Right renal pelvis (tissue), 4 donors: ENCODE measurements at places on chromosomes 5 and 9. TPM values are rescaled to one million over a fixed set of nuclear protein-coding genes. Genes with fewer than 3 reads are reported as not detected.

DNA sequence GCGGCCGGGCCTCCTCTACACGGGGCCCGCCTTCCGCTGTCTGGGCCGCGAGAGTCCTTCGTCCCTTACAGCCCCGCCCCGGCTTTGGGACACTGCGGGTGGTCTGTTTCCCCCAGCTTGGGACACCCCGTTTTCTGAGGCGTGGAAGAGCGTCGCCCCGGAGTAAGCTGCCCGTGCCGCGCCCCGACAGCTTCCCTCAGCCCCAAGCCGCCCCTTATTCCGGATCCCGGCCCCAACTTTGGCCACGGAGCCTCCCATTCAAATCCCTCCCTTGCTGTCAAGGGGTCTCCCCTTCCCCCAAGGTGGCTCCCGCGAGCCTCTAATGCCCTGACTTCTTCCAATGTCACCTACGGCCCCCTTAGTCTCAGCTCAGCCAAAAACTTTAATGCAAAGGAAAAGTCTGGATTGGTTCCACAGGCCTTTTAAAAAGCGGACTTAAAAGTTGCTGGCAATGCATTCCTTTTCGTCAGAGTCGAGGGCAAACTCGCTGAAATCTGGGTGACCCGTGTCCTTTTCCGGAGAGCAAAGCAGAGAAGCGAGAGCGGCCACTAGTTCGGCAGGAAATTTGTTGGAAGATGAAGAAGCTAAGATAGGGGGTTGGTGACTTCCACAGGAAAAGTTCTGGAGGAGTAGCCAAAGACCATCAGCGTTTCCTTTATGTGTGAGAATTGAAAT is 19.8 kb downstream of the EXOSC2 start:
- no peak for DNase-seq

Gene FAM221B
- polyA plus RNA-seq: not detected

- DNase-seq: no peak
Observed at GRCh38 chr5:81794226-81794625, 43.3 kb upstream of the SSBP2 start.

GRCh38 chr5:75236322-75237316 is at the start of gene ANKRD31:
Gene ANKRD31 (minus strand): TSS chr5:75236878. CDS start chr5:75236686, 192 bp downstream.
- peak; percentile 81 for DNase-seq

GRCh38 chr5:91341154-91341553 is 42.0 kb downstream of the ARRDC3 start:
- no peak for DNase-seq

Gene PCDHGA11
- polyA plus RNA-seq: 5.5 TPM

DNA sequence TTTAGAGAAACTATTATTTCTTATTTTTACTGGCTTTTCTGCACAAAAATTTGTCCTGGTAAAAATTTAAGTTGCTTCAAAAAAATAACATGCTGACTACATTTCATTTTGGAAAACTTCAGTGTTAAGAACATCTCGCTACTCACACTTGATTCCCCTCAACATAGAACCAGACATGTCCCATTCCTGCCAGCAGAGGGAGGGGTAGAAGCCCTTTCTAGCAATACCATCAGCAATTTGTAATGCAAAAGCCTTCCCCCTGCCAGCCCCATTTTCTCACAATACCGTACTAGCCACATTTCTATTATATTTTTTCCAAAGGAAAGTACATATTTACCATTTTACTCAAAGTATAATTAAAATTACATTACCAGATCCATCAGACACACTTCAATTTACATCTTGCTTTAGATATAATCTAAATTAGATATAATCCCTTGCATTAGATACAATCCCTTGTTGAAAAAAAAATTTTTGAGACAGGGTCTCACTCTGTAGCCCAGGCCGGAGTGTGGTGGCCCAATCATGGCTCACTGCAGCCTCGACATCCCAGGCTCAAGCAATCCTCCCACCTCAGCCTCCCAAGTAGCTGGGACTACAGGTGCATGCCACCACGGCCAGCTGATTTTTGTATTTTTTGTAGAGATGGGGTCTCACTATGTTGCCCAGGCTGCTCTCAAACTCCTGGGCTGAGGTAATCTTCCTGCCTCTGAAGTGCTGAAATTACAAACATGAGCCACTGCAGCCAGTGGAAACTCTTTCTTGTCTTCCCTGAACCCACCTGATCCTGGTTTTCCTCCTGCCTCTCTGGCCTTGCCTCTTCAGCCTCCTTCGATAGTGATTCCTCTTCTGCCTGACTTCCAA is 39.6 kb upstream of the IDNK start:
- peak; percentile 38 for DNase-seq

Gene PPP3R2
- polyA plus RNA-seq: not detected

DNA sequence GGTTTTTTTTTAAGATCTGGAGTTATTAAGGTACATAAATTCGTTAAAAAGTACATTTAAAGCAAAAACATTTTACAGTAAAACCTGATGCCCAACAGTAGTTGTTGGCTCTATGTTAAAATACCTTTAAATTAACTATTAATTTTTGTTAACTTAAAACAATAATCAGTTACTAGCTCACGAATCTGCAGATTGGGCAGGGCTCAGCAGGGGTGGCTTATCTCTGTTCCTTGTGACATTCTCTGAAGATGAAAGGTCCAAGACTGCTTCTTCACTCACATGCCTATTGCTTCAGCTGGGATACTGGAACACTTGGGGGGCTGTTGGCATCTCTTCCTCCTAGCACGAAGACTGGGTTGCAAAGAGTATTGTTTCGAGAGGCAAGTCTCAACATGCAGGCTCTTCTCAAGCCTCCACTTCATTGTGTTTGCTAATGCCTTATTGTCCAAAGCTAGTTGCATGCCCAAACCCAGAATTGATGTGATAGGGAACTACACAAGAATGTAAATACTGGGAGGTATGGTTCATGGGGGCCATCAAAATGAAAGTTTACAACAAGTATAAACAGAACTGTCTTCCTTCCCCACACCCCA is 46.6 kb downstream of the MAP3K1 start:
- no peak for DNase-seq

- no peak for DNase-seq
Observed at GRCh38 chr5:10630126-10630525, 66.3 kb downstream of the ANKRD33B start.

Gene PIP5KL1
- polyA plus RNA-seq: 1.0 TPM

Gene ENTR1
- 49.1 TPM for polyA plus RNA-seq

DNA sequence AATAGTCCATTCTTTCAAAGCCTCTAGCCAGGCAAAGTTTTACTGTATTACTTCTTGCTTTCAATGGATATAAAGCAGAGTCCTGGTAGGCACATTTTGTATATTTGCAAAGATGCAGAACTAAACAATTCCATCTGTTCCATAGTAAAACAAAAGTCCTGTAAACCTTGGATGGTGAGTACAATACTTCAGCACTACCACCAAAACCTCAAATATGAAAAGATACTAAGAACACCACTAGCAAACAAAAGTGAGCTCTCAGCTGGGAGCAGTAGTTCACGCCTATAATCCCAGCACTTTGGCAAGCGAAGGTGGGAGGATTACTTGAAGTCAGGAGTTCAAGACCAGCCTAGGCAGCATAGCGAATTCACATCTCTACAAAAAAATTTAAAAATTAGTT is 195.0 kb downstream of the MSX2 start:
- no peak for DNase-seq

Gene SLC45A2
- polyA plus RNA-seq: 0.55 TPM

Gene TMEM232
- 5.8 TPM for polyA plus RNA-seq

Gene SYK
- polyA plus RNA-seq: 35.0 TPM

Gene HBEGF
- polyA plus RNA-seq: 10.7 TPM

DNA sequence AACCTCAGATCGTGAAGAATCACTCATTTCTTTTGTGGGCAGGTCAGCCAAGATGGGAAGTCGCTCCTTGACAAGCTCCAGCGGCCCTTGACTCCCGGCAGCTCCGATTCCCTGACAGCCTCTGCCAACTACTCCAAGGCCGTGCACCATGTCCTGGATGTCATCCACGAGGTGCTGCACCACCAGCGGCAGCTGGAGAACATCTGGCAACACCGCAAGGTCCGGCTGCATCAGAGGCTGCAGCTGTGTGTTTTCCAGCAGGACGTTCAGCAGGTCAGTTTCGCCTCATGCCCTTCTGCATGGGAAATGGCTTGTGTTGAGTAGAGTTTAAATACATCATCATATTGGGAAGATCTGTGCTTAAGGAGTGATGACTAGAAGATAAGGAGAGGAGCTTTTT is 173.3 kb downstream of the TRIO start:
- DNase-seq: no peak

- no peak for DNase-seq
Observed at GRCh38 chr9:103799959-103800358, 294.1 kb upstream of the SMC2 start.

GRCh38 chr5:139474890-139475791 is 4.3 kb downstream of the SMIM33 start:
- no peak for DNase-seq

Gene ZNF483
- 2.0 TPM for polyA plus RNA-seq

Gene C1QTNF3
- polyA plus RNA-seq: 65.6 TPM

DNA sequence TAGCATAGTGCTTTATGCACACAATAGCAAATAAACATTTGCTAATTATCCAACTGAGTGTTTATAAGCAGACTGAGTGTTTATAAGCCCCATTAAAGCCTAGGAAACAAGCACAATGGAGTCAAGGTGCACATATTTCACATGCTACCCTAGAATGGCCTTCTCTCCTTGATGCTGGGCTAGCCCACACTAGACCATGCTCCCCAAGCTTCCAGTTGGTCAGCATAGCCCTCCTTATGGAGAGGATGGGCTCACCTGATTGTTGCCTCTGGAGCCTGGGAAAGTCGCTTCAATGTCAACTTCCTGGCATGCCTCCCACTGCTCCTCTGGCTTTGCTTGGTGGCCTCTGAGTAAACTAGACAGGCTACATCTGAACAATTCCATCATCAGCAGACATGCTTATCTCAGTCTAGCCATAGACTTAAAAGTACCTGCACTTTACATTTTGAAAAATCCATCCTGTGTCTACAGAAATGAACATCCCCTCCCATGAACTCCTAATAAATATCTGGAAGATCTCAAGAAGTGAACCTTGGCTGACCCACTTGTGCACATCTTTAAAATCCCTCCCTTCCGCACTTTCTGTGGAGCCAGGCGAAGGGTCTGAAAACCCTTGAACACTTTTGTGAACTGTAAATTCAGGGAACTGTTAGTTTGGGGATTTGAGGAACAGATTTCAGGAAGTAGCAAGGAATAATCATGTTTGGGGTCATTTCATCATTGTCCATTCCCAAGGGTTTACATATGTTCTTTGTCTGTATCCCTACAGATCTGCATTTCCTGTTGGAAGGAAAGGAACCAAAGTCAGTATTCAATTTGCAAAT is 486.6 kb downstream of the ARHGEF28 start:
- DNase-seq: no peak

GRCh38 chr5:56673171-56673570 is 142.2 kb upstream of the MAP3K1 start:
- no peak for DNase-seq

DNA sequence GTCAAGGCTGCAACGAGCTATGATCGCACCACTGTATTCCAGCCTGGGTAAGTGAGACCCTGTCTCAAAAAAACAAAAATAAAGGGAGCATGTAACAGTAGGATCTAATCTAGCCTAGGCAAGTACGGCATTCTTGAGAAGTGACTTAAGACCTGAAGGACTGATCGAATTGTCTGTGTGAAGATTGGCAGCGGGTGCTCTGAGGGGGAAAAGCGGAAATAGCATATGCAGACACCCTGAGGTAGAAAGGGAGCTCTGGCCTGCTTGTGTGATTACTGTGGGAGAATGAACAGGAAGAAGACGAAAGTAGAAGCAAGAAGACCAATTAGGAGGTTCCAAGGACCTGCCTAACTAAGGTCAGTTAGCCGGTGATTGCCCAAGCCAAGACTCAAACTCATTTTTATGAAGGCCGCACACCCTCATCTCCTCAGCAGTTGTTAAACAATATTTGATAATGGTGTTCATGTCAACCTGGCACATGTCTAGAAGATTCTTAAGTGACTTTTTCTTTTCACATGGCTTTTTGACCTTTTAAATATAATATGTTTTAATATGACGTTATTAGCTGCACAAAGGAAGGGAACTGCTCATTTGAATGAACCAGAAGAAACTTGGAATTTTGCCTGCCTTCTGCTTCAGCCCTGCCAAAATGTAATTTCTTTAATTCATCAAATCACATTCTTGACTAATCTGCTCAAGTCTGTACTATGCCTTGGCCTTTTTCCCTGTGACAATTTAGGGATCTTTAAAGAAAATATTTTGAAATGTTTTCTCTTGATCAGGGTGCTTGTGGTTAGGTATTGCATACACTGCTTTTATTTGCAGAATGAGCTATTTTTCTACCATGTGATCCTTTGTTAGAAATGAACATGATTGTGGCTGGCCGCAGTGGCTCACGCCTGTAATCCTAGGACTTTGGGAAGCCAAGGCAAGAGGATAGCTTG is 289.2 kb upstream of the DMRT1 start:
- no peak for DNase-seq

- DNase-seq: no peak
Observed at GRCh38 chr9:131826053-131826452, 86.2 kb upstream of the RAPGEF1 start.

DNA sequence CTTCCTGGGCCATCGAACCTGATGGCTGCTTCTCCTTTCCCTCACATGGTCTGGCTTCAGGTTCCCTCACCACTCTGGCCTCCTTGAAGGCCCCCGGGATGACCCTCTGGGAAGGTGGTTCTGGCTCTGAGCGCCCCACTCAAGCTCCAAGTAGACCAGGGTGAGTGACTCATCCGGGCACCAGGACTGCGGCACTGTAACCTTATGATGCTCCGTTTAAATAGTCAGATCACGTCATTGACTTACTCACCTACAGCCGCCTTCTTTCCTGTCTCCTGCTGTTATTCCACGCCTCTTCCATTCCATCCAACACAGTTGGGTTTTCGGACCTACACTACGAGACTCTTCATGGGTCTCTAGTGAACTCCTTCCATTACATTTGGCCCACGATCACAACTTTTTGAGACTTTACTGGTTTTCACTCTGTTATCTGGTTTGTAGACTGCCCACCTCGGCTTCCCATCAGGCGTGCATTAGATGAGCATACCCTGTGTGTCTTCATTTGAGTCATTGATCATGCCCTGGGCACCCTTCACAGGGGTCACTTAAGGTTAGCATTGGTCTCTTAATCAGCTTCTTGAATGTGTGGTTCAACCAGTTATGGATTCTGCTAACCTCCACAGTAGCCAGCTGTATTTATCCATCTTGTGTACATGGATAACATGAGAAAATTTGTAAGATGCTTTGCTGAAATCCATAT is 138.8 kb upstream of the LMX1B start:
- no peak for DNase-seq

DNA sequence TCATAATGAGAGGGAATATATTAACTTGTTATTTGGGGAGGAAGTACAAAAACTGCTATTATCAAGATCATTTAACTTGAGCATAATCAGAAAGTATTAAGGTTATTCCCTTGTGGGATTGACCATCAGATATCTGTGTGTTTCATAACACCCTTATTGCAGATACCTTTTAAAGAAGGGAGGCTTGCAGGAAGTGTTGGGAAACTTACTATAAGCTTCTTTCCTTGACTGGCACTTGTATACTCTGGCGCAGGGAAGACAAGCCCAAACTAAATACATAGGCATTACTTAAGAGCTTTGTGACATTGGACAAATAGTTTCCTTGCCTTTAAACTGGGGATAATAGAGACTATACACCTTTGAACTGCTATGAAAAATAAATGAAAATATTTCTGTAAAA is 50.9 kb downstream of the PIK3R1 start:
- no peak for DNase-seq

- no peak for DNase-seq
Observed at GRCh38 chr5:179266291-179267070, 78.8 kb downstream of the ADAMTS2 start.
